ENCODE measurements at places on chromosomes 3 and 15.

DNA sequence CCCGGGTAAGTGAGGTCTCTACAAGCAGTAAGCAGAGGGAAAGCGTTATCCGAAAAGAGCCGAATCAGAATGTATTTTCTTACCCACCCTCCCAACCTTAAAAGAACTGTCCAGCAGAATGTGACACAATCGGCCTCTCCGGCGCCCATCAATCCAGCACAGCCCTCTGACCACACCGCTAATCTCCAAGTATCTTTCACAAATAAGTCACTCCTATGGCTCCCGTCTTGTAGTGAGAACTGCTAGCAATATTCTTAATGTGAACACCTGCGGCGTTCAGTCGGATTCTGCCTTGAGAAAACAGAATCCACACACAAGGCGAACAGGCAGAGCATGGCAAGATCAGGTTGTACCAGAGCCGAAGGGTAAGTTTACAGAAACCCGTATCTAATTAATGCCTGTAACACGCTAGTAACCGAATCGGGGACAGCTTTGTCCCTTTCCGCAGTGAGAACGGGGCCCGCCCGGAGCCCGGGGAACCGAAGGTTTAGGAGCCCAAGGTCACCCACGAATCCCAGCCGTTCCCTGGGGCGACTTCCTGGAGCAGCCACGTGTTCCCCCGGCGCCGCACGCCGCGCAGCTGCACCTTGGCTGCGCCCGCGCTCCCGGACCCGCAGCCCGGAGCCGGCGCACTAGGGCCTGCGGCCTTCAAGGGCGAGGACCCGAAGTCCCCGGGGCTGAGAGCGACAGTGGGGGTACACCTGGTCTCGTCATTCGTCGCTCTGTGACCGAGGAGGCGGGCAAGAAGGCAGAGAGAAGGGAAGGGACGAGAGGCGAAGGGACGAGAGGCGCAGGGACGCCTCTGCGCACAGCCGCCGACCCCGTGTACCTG is 672 bp downstream of the TFRC start:
- no peak for DNase-seq

DNA sequence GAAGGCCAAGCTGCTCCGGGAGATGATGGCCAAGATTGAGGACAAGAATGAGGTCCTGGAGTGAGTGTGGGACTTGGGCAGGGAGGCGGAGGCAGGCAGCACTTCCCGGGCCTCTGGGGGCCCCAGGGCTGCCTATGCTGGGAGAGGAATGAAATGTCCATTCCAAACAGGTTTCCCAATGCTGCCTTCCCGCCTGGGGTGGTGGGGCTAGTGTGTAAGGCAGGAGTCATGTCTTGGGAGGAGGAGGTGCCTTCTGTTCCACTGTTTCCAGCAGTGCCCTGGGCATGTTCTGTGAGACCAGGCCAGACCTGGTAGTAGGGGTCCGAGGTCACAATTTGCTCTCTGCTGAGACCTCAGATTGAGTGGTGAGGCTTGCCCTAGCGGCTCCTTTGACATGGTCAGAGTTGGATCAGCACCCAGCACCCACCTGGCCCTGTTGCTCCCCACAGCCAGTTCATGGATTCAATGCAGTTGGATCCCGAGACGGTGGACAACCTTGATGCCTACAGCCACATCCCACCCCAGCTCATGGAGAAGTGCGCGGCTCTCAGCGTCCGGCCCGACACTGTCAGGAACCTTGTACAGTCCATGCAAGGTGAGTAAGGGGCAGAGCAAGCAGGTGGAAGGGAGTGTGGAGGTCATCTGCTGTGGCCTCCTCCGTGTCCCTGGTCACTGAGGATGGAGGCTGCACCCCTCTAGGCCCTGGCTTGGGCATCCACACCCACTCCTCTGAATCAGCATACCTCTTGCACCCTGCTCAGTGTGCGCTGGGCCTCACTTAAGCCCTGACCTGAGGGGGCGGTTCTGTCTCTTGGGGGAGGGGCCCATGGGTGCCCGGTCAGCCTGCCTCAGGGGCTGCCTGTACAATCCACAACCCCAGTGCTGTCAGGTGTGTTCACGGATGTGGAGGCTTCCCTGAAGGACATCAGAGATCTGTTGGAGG is 27.3 kb downstream of the PTPN23 start:
- DNase-seq, result no peak

DNA sequence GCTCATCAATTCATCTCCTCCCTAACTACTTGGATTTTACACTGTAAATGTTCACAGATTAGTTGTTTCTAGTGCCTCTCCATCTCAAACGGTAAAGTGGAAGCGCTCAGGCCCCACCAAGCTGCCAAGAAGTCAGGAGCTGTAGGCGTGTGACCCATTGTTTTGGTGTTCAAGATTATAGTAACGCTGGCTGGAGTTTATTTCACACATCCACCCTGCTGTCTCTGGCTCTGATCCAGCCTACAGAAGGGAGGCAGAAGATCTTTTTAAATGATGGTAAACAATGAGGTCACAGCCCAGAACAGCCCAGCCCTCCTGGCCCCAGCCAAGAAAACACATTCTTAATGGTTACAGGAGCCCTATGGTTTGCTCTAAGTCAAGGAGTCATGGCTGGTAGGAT is 25.7 kb upstream of the GALNT15 start:
- no peak for DNase-seq

DNA sequence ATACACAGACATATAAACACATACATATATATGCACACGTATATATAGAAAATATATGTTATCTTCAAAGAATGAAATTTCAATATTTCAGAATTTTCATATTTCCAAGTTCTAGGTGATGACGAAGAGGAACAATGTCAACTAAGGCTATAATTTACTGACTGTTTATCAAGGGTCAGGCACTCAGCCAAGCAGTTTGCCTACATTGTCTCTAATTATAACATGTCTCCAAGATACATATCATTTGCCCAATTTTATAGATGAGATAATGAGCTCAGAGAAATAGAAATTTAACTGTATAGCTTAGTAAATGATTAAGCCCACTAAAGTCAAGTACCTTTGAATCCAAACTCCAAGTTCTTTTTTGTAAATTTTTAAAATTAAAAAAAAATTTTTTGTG is 99.9 kb upstream of the PLSCR4 start:
- DNase-seq, result no peak

DNA sequence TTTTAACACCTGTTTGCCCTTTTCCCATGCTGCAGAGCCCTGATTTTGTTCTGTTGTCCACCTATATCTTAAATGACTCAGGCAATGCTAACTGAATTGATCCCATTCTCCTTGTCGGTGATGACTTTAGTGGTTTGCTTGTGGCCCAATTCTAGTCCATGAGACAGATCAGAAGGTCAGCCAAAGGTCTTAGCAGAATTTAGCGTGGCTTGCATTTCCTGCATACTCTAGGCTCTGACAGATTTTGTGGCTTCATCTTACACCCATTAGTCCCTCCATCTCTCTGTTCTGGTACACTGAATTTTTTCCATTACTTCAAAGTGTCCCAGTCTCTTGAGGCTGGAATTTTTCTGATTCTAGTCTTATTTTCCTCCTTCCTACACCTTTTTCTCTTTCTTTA is 161.9 kb downstream of the STAC start:
- DNase-seq, result no peak

DNA sequence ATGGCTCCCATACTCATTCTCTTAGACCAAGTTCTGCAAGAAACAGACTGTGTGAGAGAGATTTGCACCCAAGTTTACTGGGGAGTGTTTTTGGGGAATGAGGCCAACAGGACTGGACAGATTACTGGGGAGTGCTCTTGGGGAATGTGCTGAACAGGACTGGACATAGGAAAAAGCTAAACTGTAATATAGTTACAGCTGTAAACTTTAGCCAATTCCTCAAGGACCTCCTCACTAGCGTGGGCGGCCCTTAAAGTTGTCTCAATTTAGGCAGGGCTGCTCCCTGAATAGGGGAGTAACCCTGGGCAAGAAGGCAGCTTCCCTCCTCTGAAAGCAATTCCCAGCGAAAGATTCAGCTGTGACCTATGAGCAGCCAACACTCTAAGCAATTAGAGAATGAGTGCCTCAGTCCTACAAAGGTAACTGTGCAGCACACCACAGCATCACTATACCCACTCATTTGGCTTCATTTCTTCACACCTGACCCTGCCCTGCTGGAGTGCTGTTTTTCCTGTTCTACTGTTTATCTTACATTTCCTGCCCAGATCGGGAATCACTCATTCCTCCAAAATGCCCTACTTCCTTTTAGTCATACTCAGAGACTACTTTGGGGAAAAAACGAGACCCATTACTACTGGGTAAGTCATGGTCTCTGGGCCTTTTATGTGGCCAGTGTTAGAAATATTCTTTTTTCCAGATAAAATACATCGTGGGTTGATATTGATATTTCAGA is 41.3 kb upstream of the TRIM42 start:
- DNase-seq, result no peak

GRCh38 chr3:43759938-43760337 is 69.2 kb downstream of the ABHD5 start:
- no peak for DNase-seq

GRCh38 chr3:17204049-17204650 is 319.4 kb downstream of the PLCL2 start:
- no peak for DNase-seq

DNA sequence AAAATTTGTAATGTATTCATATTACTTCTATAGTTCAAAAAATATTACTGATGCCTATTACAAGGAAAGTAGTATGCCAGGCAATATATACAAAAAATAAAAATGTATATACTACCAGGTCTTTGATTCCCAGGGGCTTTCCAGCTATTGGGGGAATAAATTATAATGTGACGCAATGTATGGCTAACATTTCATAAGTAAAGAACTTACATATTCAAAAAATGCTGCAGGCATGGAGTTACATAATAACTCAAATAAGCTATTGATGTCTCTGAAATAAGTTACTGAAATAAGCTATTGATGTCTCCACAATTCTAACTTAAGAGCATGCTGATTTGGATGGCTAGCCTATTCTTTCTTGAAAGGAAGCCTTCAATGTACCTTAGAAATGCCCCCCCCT is 30.2 kb downstream of the MCCC1 start:
- no peak for DNase-seq

GRCh38 chr3:100033903-100034471 is 80.3 kb downstream of the FILIP1L start:
- no peak for DNase-seq

- no peak for DNase-seq
These were observed 35.9 kb downstream of the STARD5 start for GRCh38 chr15:81288040-81288439.

- no peak for DNase-seq
These were observed 325.0 kb downstream of the RBMS3 start for GRCh38 chr3:29605845-29606244.

DNA sequence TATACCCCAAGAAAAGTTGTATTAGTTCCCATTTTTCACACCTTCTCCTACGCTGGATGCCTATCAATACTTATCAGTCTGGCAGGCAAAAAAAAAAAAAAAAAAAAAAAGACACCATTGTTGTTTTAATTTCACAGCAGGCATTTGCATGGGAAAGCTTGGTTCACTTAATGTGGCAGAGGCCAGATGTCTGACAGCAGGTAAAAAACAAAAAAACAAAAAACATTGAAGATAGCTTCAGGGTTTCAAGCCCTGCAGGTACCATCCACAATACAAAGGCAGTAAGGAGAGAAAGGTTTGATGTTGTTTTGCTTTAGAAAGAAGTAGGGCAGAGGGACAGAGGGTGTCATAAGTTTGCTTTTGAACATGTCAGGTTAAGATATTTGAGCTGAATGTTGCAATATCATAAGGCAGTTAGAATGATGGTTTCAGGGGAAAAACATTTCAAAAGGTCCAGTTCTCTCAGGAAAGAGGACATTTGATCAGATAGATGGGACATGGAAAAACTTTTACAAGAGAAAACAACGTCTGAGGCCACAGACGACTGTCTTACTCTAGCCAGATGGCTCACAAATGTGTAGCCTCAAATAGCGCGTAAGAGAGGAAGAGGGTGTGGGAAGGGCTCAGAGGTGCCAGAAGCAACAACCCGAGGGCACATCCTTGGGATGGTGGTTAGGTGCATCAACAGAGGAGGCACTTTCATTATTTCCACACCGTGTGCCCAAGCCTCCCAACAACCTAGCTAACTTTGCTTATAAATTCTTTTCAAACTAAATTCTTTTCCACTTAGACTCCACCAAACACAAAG is 25.7 kb downstream of the PCOLCE2 start:
- no peak for DNase-seq

- no peak for DNase-seq
These were observed 8.6 kb downstream of the ZXDC start for GRCh38 chr3:126466886-126467610.

DNA sequence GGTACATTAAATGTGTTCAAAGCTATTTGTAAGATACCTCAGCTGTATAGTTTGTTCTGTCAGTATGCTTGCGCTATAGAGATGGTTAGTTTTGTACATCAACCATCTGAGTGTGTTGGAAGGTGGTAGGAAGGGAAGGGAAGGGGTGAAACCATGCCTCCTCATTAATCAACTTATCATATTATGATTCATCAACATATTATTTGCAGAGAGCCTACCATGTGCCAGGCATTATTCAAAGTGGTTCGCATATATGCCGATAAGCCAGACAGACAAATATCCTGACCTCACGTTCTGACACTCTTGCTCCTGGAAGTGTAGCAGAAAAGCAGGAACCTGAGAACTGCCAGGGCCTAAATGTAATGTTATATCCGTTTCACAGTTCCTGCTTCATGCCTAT is 248.1 kb upstream of the NR2E3 start:
- no peak for DNase-seq

DNA sequence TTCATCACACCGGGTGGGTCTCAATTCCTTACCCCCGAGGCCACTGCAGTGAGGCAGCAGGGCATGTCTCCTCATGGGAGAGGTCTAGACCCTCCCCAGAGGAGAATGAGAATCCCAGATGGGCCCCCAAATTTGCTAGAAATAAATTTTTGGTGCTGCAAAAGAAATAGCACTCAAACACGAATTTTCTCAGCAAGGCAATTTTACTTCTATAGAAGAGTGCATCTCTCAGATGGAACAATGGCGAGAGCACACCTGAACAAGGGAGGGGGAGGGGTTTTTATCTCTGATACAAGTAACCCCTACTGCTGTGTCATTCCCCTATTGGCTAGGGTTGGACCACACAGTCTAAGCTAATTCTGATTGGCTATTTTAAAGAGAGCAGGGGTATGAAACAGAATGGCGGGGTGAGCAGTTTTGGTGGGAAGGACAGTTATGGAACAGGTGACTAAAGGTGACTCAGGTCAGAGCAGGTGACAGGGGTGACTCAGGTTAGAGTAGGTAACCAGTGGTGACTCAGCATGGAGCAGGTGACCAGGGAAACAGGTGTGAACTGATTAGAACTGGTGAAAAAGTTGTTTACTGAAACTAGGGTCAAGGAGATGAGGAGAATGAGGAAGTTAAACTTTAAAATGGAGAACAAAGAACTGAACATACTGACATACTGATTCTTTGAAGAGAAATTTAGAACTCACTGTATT is 93.0 kb upstream of the WNT7A start:
- no peak for DNase-seq

DNA sequence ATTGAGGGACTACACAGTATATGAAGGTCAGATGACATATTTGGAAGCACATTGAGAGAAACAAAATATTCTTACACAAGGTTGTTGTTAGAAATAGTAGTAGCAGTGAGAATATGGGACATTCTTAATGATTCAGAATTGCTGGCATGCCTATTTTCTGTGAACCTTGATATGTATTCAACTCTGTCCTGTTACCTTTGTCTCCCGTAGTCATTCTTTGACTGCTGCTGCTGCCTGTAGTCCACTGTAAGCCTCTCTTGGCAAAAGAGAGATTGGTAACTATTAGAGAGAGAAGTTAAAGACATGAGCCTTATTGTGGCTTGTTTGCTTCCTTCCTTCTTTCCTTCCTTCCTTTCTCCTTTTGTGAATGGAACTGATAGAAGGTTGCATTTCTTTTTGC is 64.5 kb downstream of the TCF12 start:
- DNase-seq, result no peak

Measured in SIG-M5 (cell line).